ENCODE measurements at places on chromosomes 7 and 10.

GRCh38 chr10:7233259-7233991 is 177.4 kb downstream of the SFMBT2 start:
- no peak for DNase-seq

DNA sequence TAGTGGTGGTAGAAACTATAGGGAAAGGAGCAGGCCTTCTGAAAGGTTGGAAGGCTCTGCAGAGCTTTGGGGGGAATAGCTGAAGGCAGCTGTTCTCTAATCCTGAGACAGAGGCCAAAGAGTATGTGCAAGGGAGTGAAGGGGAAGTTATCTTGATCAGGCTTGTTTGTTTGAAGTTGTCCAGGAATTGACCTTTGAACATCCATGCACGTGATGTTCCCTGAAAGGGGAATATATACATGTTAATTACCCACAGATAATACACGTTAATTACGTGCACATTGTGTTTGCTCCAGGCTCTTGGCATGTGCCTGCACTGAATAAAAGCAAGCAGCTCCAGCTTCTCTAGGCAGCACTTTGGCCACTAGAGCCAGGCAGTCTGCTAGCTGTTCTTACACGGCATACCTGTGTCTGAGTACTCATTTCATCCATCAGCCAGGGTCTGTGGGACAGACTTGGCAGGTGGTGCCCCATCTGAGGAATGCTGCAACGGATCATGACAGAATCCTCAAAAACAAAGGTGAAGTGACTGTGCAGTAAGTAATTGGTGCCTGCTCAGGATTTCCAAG is 18.0 kb upstream of the STARD3NL start:
- no peak for DNase-seq

DNA sequence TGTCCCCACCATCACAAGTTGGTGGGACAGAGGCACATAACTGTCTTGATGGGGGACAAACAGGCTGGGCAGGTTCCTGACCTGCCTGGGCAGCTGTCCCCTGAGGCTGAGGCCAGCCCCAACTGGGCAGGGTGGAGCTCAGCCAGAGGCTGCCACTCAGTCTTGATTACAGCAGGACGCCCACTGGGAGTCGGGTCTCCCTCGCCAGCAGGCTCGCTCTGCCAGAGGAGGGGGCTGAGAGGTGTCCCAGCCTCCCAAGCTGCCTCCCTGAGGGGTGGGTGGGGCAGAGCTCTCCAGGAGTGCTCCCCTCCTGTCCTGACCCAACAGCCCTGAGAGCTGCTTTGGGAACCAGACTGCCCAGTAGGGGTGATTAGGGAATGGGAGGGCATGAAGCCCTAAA is 1.8 kb upstream of the CAMK2G start:
- DNase-seq, result no peak

- no peak for DNase-seq
Observed at GRCh38 chr10:36185097-36185496, 543.0 kb upstream of the FZD8 start.

- no peak for DNase-seq
Observed at GRCh38 chr10:52782554-52782953, 10.0 kb upstream of the MBL2 start.

DNA sequence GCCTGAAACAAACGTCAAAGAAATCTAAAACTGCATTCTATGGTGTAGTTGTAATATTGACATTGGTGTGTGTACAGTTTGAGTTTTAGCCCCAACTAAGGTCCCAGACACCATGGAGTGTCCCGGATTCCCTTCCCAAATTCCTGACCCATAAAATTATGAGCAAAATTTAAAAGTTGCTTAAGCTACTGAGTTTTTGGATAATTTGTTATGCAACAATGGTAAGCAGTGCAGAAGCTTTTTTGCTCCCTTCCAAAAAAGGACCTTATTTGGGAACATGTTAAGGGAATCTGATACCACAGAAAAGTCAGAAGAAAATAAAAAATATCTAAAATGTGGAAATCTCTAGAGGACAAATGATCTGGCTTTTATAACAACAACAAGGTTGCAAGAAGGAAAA is 63.3 kb upstream of the KMT2E start:
- DNase-seq, result no peak

DNA sequence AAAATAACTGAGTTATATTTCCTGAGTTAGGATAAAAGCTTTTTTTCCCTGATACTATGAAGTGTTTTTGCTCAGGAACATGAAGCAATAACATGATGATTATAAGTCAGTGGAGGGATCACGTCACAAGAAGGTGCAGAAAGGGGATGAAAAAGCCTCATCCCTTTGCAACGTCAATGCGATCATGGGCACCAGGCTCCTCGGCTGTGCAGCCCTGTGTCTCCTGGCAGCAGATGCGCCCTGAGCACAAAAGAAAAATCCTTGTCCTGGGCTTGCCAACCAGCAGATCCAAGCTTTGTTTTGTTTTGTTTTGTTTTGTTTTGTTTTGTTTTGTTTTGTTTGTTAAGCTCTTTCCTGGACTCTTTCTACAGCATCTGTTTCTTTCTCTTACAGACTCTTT is 103.5 kb upstream of the PRSS1 start:
- DNase-seq, result no peak

DNA sequence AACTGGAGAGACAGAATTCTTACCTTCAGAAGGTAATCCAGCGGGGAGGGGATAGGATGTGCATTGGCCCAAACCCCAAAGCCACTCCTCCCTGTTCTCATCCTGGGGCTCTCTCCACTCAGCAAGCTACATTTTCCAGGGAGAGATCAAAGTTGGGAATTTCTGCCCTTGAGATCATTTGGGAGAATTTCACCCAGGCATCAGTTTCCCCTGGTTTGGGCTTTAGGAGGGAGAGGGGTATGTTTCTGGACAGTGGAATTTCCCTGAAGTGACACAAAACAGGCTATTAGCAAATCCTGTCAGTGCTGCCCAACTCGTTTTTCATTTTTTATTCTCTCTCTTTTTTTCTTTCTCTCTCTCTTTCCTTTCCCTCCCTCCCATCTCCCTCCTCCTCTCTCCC is 35.7 kb downstream of the CYP17A1 start:
- DNase-seq, result no peak

DNA sequence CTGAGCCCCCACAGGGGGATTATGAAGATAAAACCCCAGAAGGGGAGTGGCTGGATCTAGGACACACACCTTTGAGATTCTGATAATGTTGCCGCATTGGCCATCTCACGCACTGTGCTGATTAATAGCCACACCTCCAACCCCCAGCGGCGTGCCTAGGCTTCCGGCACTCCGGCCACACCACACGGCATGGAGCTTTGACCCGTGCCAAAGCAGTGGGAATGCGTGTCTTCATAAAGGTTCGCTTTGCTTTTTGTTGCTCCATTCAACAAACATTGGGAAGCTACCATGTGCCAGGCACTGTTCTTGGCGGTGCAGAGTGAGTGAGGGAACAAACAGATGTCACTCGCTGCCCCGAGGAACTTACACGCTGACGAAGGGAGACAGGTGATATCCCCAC is 117.6 kb downstream of the TCERG1L start:
- DNase-seq, result no peak

DNA sequence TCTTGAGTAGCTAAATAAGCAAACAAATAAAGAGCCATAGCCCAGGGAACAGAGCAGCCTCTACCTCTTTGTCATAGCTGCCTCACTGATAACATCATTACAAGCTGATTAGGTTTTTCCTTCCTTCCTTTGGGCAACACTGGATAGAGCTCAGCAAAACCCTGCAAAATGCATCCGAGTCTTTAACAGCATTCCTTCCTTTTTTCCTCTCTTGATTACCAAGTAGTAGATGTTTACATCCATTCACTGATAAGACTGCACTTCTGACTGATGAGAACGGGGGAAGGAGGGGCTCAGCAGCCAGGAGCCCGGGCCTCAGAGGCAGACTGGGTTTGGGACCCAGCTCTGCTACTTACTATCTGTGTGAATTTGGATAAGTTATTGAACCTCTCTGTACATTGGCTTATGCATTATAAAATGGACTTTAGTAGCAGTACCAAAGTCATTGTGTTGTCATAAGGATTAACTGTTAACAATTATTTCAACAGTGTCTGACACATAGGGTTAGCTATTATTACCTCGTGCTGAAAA is 214.2 kb downstream of the ANK3 start:
- DNase-seq, result no peak

- no peak for DNase-seq
Observed at GRCh38 chr7:90710466-90710850, 114.3 kb downstream of the CDK14 start.

GRCh38 chr7:127677433-127678230 is 25.6 kb downstream of the SND1 start:
- no peak for DNase-seq

- DNase-seq, result no peak
Observed at GRCh38 chr10:71796749-71797405, 23.6 kb upstream of the VSIR start.

GRCh38 chr10:21705828-21706176 is 171.8 kb downstream of the MLLT10 start:
- no peak for DNase-seq

- DNase-seq, result no peak
Observed at GRCh38 chr7:27153526-27153925, 1.1 kb upstream of the HOXA3 start.

DNA sequence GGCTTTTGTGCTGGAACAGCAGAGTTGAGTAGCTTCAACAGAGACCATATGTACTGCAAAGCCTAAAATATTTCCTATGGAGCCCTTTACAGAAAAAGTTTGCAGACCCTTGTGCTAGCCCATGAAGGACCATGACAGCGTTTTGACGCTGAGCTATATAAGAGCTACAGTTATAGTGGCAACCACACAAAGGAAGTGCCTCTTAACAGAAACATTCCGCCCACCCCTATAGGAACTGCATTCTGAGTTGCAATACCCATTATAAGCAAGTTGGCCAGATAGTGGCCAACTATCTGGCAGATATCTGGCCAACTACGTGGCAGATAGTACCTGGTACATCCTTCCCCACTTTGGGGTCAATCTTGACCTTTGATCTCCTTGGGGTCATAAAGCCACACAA is 47.5 kb upstream of the DMBT1 start:
- no peak for DNase-seq

DNA sequence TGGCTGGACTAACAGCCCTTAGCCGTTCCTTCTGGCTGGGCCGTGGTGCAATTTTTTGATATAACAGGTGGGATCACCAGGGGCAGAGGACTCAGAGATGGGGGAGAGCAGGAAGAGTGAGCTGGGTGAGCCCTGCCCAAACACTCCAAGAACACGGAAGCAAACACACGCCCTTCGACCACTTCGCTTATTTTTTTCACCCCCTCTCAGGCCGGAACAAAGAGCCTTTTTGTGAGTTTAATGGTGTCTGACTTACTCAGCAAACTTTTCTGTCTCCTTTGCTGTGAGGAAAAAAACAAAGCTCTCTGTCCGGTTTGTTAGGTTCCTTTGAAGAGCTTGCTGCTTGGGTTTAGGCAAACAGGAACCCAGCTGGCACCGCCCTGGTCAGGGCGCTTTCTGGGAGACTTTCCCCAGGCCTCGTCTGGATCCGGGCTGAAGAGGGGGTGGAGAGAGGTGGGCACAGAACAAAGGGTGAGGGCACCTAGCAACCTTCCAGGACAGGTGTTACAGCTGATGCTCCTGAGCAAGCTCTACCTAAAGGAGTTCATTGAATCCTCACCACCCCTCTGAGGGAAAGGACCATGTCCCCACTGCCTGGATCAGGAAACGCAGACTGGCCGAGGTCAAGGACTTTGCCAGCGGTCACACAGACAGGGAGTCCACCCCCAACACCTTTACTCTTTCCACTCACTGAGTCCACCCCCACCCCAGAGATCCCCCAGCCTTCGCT is 23.3 kb downstream of the CALML3 start:
- no peak for DNase-seq

DNA sequence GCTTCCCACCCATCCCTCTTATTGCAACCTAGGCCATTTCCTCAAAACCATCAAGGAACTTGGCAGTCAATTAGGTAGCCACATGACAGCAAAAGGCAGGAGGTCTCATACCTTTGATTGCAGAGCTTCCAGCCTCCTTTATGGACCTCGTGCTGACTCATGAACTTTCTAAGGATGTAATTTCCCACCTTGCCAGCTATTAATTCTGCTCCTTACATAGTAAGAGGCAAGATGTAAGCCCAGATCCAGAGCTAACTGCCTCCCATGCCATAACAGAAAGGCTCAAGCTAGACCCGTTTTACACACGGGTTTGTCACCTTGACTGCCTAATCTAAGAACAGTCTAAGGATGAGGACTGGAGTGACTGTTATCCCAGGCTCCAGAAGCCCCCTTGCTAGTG is 565.7 kb downstream of the KCNMA1 start:
- no peak for DNase-seq

DNA sequence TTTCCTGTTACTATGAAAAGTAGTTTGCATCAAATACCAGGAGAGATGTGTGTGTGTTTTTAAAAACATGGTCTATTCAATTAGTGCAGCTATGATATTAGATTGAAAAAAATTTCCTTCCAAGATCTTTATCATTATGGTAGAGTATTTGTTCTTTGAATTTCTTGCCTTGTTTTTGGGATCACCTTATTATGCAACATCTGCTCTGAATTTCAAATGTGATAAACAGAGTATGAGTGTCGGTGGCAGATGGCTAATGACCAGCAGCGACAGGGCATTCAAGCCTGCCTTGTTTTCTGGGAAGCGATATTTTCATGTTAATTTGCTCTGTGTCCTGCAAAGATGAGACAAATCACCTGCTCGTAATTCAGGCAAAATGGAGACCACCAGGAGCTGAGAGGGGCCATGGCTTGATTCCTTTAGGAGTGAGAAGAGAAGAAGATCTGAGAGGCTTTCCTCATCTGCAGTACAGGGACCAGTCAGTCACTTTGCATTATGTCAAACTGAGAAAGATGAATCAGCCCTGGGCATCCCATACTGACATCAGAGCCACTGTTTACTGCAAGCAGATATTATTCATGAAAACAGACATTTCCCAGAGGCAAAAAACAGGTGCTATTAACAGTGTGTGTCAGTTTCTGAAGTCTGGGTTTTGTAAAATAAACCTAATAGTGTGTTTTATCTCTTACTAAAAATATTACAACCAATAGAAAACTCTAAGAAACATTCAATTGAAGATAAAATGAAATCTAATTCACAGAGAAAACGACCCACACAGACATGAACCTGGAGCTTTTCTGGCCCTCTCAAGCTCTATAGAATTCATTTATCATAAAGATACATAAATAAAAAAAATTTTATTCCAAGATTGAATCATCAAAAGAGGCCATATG is 67.6 kb downstream of the CDK6 start:
- peak; percentile 65 for DNase-seq

DNA sequence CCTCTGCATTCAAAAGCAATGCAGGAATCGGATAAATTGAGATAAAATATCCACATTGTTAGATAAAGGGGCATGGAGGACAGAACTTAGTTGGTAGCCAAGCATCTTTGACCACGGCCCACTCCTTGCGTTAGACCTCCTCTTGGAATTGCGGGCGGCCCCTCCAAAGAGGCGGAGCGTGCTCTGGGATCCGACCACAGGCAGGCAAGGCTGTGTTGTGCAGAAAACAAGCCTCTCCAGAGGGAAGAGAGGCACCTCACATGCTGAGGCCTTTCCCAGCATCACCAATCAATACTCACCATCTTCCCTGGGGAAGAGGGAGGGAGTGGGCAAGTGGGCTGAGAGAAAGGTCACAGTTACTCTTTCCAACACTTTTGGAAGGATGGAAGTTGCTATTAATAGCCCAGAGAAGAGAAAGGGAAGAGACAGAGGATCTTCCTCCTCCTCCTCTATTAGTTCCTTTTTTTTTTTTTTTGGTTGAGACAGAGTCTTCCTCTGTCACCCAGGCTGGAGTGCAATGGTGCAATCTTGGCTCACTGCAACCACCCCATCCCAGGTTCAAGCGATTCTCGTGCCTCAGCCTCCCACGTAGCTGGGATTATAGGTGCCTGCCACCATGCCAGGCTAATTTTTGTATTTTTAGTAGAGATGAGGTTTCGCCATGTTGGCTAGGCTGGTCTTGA is 49.7 kb upstream of the NRF1 start:
- no peak for DNase-seq

- no peak for DNase-seq
Observed at GRCh38 chr10:3281941-3282673, 109.5 kb upstream of the PITRM1 start.
